ENCODE measurements at places on chromosomes 2 and 18.

GRCh38 chr2:61670591-61671501 is 132.7 kb upstream of the XPO1 start:
- DNase-seq = no peak

DNA sequence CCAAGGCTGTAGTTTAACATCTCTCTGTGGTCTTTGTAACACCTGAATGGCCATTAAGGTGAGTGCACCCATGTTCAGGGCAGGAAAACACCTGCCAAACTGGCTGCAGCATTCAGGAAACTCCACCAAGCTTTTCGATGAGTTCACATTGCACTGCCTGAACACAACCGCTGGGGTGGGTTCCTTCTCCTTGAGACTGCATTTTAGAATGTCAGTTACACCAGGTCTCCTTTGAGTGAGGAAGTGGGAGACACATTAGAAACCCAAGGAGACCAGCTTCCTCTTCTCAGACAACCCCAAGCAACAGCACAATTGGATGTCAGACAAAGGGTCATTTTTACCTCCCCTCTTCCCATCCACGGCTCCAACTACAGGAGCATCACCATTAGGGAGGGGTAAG is 35.2 kb downstream of the CYRIA start:
- no peak for DNase-seq

- DNase-seq = no peak
These were observed 489.3 kb upstream of the CDH2 start for GRCh38 chr18:28666216-28666615.

DNA sequence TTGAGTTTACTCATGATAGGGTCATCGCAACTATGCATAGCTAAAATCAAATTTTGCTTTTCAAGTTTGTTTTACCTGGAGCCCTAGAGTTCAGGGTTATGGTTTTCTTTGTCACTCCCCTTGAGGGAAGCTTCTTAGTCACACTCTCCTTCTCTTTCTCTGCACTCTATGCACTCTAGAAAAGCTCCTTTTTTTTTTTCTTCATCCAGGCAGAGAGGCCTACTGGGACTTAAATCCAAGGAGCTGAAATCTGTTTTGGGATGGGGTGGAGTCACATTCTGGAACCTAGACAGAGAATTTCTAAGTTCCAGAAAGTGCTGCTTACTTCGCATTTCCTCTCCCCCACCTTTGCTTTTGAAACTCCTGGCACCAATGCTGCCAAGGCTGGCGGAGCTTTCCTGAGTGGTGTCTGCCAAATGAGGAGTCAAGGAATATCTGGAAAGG is 19.1 kb upstream of the IL18R1 start:
- DNase-seq = no peak

- DNase-seq = no peak
These were observed 93.0 kb downstream of the NRP2 start for GRCh38 chr2:205775097-205775877.

DNA sequence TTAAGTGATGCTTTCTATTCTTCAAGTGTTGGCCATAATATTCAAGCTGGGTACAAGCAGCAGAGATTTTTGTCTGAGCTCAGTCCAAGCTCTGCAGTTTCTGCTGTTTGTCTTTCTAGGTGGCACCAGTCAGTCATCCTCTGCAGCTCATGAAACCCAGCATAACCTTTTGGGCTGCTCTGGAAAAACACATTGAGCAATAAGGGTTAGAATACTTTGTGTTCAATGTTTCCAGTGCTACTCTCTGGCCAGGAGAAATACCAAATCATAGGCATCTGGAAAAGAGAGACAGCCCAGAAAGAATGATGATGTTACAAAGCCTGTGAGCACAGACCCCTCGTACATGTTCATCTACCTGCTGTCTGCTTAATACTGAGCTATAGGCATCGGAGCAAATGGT is 19.5 kb upstream of the WIPF1 start:
- DNase-seq = no peak

GRCh38 chr2:234989183-234989701 is 37.4 kb downstream of the SH3BP4 start:
- no peak for DNase-seq

DNA sequence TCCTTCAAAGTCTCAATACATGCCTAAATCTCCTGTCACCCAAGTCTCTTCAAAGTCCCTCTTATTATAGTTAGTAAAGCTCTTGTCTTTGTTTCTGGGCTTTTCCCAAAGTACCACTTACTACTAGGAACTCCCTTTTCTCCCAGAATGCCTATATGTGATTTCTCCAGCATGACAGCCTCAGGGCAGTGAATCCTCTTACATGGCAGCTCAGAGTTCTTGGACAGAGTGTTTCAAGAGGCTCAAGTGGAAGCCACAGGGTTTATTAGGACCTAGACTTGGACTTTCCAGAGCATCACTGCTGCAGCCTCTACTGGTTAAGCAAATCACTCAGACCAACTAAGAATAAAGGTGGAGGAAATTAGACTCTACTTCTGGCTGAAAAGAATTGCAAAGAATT is 98.9 kb downstream of the CSRNP3 start:
- no peak for DNase-seq

- DNase-seq = no peak
These were observed 67.6 kb upstream of the FAM124B start for GRCh38 chr2:224469374-224469964.

- DNase-seq = no peak
These were observed 212.8 kb downstream of the STK39 start for GRCh38 chr2:168034616-168035015.

DNA sequence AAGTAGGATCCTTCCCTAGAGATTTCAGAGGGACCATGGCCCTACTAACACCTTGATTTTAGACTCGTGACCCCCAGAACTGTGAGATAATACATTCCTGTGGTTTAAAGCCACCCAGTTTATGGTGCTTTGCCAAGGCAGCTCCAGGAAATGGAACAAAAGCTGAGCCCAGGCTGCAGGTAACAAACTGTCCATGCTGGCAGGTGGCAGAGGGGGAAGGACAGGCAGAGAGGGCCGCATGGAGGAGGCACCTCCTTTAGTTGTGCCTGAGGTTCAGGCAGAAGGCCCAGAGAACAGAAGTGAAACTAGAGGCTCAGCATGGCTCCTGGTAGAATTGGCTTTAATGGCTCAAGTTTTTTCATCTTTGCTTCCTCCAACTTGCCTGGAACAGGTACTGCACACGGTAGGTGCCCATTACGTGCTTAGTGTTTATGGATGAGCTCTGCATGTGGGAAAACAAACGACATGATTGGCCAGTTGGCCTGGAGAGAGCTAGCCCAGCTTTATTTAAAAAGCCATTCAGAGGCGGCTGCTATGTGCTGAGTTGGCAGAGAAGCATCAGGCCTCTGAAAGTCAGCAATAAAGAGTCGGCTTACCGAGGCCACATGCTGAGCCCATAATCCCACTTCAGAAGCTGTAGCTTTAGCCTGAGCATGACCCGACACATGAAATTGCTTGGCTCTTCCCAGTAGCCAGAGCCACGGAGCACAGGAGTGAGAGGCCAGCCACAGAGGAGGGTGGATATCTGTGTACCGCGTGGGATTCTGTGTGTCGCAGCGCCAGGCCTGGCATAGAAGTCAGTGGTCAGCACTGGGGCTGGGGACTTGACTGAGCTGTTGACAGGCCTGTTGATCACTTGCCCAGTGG is 36.5 kb downstream of the HS1BP3 start:
- DNase-seq = no peak

- no peak for DNase-seq
These were observed at the start of gene NTSR2 for GRCh38 chr2:11669454-11670291. Gene NTSR2, minus strand, starts transcription at chr2:11670195. Its CDS starts 66 bp downstream, at chr2:11670129.

- no peak for DNase-seq
These were observed 11.2 kb upstream of the SCYGR1 start for GRCh38 chr2:227398684-227399670.

GRCh38 chr2:56008661-56009431 is 85.3 kb upstream of the EFEMP1 start:
- no peak for DNase-seq

DNA sequence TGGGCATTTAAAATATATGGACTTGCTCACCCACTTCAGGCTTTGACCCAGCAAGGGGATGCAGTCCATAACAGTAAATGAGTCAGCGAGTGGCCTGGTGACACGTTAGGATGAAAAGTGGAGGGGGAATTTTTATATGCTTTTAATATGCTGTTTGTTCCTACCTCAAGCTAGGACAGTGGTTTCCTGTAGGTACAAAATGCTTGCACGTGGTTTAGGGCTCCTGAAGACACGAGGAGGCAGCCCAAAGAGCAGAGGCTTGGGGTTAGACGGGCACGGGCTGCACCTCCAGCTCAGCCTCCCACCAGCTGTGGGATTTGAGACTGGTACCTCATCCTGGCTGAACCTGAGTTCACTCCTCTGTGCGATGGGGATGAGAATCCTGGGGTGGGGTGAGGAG is 306.2 kb upstream of the CXCR4 start:
- no peak for DNase-seq

- no peak for DNase-seq
These were observed 44.4 kb downstream of the MYO3B start for GRCh38 chr2:170222298-170222697.

DNA sequence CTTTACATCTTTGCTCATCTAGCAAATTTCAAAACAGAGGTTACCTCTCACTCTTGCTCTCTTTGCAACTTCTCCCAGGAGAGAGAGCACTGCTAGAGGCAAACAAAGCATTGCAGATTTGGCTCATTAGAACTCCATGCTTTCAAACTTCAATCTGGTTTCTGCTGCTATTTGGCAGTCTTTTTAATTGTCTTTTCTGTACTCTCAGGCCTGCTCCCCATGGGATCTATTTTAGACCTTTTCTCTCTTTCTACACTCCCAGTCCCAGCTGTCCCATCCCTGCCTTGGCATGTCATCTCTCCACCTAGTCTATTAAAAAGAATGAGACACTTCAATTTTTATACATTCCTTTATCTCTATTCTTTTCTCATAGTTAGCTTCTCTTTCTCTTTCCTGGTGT is 15.2 kb downstream of the KCNJ3 start:
- DNase-seq = no peak

GRCh38 chr2:228374741-228375140 is 193.3 kb upstream of the SPHKAP start:
- no peak for DNase-seq

DNA sequence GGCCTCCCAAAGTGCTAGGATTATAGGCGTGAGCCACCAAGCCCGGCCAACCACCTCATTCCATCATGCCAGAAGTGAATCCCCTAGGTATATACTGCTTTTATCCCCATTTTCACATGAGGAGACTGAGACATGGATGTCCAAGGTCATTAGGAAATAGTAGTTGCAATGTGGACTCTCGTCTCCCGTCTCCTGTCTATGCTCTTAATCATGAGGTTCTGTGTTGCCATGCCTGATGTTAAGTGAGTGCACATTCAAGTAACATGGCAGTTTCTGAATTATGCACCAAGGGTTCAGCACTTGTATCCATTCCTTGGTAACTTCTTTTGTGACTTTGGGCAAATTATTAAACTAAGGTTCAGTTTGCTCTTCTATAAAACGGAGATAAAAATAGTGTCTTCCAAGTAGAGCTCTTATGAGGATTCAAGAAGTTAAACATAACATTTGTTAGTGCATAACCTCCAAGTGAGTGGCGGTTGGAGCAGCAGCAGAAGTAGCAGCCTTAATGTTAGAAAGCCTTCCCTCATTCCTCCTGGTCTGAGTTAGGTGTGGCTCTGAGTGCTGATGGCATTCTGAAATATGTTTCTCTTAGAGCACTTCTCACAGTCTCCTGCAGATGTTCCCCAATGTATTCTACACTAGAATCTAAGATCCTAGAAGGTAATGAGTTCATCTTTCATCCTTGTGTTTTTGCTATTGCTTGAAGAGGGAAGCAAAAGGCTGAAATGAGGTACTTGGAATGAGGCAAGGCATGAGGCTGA is 21.9 kb downstream of the SOCS6 start:
- no peak for DNase-seq

GRCh38 chr2:131521961-131522781 is 5.5 kb upstream of the CCDC74A start:
- DNase-seq = no peak

DNA sequence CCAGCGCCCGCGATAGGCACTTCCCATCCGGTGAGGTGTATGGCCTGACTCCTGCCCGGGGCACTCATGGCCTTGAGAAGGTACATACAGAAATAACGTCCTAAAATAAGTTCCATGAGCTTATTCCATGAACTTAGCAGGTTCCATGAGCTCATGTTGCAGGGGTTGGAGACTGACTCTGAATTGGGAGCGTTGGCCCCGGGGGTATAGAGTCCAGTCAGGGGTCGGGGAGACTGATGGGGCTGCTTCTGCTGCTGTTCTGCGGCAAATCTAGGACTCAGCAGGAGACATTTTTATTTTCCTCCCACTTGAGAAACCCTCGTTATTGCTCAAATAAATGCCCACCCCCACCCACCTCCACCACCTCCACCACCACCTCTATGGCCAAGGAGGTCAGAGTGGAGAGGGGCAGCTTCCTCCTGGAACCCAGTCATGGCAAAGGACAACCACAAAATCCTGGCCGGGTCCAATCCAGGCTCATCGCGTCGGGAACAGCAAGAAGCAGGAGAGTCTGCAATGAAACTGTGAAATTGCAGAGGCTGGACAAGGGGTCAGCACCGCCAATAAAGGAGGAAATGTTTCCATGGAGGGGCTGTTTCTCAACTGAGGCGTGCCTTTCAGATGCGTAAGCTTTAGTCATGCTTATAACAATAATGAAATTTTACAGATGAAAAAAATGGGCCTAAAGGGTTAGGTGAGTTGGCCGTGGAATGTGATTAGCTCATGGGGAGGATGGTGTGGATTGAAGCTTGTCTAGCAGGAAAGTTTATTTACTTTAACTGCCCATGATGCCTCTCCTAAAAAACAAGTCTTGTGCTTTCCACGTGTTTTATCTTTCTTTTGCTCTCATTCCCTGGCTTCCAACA is 136.6 kb upstream of the ALKAL2 start:
- no peak for DNase-seq

GRCh38 chr2:237616734-237617586 is 10.4 kb upstream of the LRRFIP1 start:
- no peak for DNase-seq

GRCh38 chr2:75709297-75709696 is 1.4 kb downstream of the GCFC2 start:
- no peak for DNase-seq

GRCh38 chr2:107336526-107336925 is 450.6 kb upstream of the ST6GAL2 start:
- DNase-seq = no peak

- DNase-seq = no peak
These were observed 357.0 kb upstream of the TMEFF2 start for GRCh38 chr2:192551760-192552159.

DNA sequence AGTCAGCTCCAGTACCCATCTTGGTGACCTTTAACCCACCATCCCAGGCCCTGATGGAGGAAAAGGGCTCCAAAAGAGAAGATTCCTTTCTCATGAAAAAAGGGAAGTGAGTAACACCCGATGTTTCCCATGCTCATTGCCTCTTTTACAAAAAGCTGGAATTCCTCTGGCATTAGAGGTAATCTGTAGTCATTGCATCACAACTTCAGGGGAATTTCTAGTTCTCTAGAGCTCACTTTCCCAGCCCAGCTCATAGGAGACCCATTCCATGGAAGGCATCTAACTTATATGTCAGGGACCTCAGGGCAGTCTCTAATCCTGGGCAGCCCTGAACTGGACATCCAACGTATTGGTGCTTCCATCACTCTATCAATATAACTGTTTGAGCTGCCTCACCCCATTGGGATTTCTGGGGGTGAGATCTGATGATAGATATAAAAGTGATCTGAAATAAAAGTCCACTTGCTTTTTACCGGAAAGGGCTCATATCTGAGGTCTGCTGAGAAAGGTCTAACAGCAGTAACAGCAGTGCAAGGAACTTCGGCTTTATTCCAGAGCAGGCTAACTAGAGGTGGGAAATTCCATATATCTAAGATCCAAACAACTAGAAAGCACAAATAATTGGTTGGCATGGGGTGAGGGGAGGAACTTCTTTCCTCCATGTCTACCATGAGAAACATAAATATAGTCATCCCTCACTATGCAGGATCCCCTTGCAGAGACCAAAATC is 106.1 kb downstream of the ETAA1 start:
- DNase-seq = no peak

Measured in T-helper 17 cell (primary cell).